ENCODE measurements at places on chromosomes 3 and 15.
A peak's percentile ranks its signal among the peaks of the same experiment; 100 is the strongest.

GRCh38 chr3:40035177-40035576 lies 225.8 kb downstream of the MYRIP start:
- DNase-seq, result no peak

GRCh38 chr3:73314151-73314951 lies 252.9 kb downstream of the EBLN2 start:
- DNase-seq, result no peak

DNA sequence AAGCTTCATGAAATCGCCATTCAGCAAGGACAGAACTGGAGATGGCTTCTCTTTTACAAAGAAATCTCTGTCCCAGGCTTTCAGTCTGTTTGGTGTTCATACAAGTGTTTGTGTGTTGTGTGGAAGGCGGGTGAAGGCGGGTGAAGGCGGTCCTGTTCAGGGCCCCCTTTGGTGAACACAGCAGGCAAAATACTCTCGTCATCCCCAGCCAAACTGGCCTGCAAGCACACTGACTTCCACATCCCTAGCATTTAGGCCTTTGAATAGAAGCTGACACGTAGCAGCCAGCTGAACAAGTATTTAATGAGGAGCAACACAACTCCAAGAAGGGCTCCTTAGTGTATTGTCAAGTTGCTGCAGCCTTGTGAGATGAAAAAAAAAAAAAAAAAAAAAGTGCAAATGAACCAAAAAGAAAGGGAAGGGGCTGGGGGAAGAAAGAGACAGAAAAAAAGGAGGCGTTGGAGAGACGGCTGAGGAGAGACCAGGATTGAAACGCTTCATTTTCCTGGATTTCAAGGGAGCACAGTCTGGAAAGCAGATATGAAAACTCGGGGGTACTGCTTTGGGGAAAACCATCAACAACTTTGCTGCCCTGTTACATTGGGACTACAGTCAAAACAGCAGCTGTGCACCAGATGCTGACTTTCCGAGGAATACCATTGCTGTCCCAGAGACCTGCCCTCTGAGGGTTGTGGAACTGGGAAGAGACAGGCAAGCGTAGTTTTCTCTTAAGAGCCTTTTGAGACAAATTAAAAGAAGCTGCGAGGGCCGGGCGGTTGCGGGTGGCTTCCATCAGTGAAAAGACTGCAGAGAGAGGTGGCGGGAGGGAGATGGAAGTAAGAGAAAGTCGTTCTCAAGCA lies 74.6 kb downstream of the TGFBR2 start:
- DNase-seq, result no peak

- DNase-seq, result no peak
Measured at GRCh38 chr3:132553826-132554225, 43.2 kb upstream of the ACKR4 start.

- DNase-seq, result no peak
Measured at GRCh38 chr3:197373096-197373495, 74.7 kb upstream of the DLG1 start.

DNA sequence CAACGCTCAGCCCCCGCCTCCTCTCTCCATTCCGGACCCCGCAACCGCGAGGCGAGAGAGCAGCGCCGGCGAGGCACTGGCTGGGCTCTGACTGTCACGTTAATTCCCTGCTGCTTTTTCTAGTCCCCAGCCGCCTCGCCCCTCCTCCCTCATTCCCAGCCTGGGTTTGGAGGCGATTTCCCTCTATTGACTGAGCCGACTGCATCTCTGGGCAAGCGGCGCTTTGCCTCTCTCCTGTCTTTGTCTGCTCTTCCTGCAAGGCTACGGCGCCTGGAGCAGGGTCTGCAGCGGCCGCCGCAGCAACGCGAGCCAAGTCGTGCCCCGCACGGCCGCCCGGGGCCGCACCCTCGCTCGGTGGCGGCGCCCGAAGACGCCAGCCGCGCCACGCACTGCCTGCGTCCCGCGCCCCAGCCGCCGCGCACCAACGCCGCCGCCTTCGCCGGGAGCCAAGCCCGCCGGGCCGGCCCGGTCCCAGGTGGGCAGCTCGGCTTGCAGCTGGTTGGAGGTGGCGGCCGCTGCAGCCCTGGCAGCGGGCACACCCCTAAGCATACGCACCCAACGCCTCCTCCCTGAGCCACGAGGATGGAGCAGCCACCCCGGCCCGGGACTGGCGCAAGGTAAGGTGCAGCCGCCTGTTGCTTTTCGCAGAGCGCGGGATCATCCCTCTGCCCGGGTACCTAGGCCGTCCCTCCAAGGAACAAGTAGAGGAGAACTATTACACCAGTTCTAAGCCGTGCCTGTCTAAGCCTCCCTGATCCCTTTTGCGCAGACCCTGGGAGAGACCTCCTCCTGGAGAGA lies at the start of gene LRRC3B:
Gene LRRC3B, plus strand, starts transcription at position 152 of the 798 bp plus-strand sequence. CDS start 86,901 bp downstream, outside the sequence.
- no peak for DNase-seq

DNA sequence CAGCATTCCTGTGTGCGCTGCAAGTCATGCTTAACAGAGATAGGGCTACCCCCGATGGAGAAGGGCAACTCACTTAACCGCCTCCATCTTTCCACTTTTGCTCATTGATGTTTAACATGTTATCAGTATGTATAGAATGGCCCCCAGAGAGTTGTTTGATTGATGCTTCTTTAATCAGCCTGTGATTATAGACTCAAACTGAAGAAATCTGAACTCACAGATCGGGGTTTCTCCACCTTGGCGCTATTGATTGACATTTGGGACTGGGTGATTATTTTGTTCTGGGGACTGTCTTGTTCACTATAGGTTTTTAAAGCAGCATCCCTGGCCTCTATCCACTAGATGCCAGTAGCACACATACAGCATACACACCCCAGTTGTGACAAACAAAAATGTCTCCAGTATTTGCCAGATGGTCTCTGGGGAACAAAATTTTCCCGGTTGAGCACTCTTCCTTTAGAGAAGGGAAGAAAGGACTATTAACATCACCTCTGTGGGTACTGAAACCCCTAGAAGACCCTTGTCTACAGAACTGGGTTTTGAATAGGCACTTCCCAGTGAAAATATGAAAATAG lies 54.4 kb downstream of the LARS2 start:
- no peak for DNase-seq

- no peak for DNase-seq
Measured at GRCh38 chr15:77335298-77335697, 84.6 kb downstream of the PEAK1 start.

GRCh38 chr3:165502707-165503106 lies 306.5 kb upstream of the SLITRK3 start:
- DNase-seq, result no peak

DNA sequence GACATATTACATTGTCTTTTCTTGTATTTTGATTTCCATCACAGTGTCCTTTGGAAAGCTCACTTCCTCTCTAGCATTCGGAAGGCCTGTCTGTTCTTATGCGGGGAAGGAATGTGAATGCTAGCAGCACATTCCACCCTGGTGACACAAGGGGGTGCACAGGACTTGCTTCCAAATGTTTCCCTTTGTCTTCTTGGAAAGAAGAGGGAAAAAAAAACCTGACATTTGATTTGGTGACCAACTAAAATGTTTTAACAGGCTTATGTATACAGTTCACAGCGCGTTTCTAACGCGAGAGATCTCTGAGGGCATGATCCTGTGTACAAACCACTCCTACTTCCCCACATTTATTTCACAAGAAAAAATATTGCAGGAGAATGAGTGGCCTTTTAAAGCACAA lies 107.6 kb upstream of the FXR1 start:
- DNase-seq, result no peak

GRCh38 chr3:135965506-135966270 lies at the start of gene PPP2R3A:
Gene PPP2R3A, plus strand, starts transcription at chr3:135965728. Its CDS starts 35,771 bp downstream, at chr3:136001499.
- peak; percentile 79 for DNase-seq

GRCh38 chr15:24627443-24627842 lies 48.1 kb upstream of the NPAP1 start:
- no peak for DNase-seq

GRCh38 chr3:186255703-186256331 lies 106.2 kb downstream of the DGKG start:
- DNase-seq, result peak; percentile 43

GRCh38 chr3:193970773-193971206 lies 165.2 kb upstream of the HES1 start:
- DNase-seq, result no peak

DNA sequence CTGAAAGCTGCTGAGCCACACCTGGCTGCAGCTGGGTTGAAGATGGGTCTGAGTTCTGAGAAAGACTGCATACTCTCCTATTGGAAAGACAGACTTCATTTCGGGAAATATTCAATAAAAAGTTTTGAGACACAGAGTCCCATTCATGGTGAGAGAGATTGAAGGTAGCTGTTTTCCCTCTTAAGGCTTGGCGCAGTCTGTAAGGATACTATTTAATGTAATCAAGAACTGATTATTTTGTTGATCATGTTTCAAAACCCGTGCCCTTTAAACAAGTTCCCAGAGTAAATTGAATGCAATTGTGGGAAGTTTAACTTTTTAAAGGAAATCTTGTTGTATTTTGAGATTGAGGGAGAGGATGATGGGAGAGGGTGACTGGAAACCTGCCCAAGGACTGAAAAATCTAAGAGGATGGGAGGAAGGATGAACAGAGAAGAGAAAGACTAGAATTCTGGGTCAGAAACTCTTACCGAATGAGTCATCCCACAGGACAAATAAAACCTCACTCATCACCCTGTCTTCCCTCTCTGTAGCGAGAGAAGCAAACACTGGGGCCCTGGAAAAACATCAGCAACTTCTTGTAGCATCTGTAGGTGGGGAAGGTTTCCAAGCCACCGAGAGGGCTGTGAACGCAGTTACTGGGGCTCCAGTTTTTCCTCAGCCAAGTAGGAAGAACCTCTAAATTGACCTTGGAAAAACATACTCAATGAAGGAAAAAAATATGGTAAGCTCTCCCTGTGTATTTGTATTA lies 193.2 kb upstream of the TPRG1 start:
- no peak for DNase-seq

DNA sequence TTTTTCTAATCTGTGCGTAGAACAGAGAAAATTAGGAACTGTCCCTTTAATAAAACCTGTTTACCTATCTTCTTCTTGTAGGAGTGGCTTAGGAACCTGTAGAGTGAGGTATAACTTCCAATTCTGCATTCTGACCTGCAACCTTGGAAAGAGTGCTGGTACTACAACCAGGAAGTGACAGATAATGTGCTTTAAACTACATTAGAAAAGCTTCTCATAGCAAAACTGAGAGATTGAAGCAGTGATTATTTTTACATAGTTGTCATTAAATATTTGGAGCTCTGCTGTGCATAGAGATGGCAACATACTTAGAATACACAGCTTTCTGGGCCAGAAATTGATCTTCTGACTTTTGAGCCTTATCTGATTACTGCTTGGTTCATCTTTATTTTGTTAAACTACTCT lies 50.4 kb upstream of the ZDHHC23 start:
- no peak for DNase-seq

GRCh38 chr15:31280046-31280830 lies 46.4 kb upstream of the KLF13 start:
- DNase-seq, result no peak

DNA sequence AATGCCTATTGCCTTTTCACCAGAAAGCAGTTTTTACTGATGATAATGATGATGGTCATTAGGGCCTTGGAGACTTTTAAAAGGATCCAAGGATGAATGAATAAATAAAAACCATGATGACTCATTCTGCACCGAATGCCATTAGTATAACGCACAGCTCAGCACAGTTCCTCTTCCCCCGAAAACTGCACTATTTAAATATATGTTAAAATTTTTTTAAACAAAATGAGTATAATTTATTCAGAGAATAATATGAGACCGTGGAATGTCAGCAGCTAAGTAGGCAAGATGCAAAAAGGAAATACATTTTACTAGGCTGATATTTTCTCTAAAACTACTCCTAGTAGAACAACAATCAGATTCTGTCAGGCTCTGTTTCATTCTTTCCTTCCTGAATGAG lies 83.4 kb upstream of the NANOGP8 start:
- no peak for DNase-seq

GRCh38 chr15:70154718-70155347 lies 57.1 kb upstream of the TLE3 start:
- DNase-seq, result no peak

GRCh38 chr3:133208184-133208583 lies 170.0 kb downstream of the TMEM108 start:
- no peak for DNase-seq

GRCh38 chr15:50358845-50359244 lies 3.8 kb upstream of the GABPB1 start:
- DNase-seq, result peak; percentile 14

- no peak for DNase-seq
Measured at GRCh38 chr3:186815435-186815834, 9.2 kb upstream of the RFC4 start.

- no peak for DNase-seq
Measured at GRCh38 chr3:110811050-110811449, 260.6 kb upstream of the NECTIN3 start.
